ENCODE measurements at places on chromosomes 6 and 20.

GRCh38 chr20:2907519-2907918, 34.2 kb downstream of the PTPRA start:
- DNase-seq, result no peak

DNA sequence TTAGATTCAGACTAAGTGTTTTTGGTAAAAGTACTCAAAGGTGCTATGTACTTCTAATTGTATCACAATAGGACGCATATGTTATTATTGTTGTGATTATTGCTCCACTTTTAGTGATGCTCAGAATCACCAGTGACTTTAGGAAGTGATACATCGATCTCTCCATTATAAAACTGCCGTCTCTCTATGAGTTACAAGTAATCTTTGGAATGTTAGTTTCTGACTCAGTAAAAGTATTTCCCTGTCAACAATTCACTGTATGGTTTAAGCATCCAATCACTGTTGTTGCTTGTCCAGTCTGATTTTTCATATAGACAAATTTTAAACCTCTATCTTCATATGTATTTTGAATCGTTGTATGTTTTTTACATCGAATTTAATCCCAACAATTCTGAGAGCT, 9.4 kb downstream of the DCBLD1 start:
- no peak for DNase-seq

- no peak for DNase-seq
These were observed 209.6 kb downstream of the TFAP2B start for GRCh38 chr6:51028276-51028675.

DNA sequence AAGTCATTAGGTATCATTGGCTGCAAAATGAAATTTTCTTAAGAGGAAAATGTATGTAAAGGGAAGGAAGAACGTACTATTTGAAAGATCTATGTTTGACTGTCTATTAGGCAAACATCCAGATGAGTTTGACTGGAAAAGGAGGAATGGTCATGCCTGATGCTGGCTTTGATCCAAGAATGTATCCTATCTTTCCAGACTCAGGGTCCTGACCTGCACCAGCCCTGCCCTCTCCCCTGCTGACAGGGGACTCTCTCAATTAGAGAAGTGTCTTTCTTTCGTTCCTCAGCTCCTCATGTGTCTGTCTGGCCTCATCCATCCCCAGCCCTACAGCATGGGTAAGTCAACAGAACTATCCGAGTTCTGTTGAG, 21.9 kb upstream of the SH3BGRL2 start:
- DNase-seq, result no peak

- no peak for DNase-seq
These were observed 100.5 kb downstream of the ERMARD start for GRCh38 chr6:169851641-169852503.

- DNase-seq, result no peak
These were observed 50.2 kb downstream of the RREB1 start for GRCh38 chr6:7157752-7158616.

DNA sequence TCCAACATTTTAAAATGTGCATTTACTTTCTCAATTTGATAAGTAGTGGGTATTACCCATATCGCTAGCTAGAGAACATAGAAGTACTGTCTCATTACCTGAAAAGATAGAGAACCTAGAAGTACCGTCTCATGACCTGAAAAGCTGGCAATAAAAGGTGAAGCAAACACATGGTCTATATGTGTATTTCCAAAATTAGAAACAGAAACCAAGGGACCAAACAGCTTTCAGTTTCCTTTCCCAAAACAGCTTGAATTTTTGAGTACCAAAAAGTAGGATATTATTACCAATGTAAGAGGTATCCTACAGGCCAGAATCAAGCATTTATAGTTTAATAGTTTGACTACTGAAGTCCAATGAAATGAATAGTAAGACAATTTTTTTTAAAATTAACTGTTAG, 77.2 kb downstream of the KIF13A start:
- DNase-seq, result no peak

DNA sequence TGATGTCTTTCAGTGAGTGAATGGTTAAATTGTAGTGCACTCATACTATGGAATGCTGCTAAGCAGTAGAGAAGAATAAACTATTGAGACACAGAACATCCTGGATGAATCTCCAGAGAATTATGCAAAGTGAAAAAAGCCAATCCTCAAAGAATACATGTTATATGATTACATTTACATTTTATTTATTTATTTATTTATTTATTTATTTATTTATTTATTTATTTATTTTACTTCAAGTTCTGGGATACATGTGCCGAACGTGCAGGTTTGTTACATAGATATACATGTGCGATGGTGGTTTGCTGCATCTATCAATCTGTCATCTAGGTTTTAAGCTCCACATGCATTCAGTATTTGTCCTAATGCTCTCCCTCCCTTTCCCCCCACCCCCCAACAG, 175.8 kb upstream of the VGLL2 start:
- no peak for DNase-seq

DNA sequence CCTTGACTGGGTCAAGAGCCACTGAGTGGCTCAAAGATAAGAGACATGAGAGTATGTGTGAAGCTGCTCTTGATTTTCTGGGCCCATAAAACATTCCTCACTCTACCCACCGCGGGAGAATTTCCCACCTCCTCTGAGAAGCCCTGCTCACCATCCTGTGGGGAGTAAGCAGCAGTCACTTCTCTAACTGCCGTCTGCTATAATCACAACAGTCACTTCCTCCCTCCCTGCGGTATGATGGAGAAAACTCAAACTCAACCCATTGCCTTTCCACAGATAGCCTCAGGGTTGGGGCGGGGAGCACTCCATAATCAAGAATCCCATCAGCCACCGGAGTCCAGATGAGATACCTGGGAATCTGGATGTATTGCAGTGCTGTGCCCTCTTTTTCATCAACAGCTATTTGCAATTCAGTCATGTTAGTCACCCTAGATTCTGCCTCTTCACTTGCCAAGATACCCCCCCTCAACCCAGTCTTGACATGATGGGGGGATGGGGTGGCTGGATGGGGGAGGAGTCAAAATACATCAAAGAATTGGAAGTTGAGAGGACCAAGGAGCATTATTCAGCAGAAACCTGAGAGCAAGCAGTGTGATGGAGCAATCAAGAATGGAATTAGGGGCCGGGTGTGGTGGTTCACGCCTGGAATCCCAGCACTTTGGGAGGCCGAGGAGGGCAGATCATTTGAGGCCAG, 5.1 kb downstream of the MOCS1 start:
- DNase-seq, result no peak

- DNase-seq, result no peak
These were observed 48.3 kb downstream of the ECT2L start for GRCh38 chr6:138844192-138844591.

DNA sequence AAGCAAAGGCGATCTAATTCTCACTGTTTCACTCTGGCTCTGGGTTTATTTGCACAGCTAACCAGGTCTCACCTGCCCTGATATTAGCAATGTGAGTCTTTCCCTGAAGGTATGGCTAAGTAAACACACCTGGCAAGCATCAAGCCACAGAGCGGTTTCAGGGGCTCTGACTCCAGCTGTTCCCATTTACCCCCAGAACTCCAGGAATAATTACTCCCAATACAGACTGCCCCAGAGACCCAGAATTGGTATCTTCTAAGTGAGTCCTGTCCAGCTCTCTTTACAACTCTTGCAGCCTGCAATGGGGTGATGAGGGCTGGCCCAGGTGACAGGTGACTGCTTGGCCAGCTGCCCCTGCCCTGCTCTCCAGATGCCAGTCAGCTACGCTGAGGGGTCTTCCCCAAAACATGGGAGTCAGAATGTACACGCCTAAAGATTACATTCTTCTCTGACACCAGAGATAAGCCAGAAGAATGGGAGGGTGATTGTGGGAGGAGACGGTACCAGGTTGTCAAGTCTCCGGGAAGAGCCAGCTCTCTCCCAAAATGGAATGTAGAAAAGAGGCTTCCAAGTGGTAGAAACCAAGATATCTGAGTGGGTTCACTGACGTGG, 4.9 kb upstream of the LRRN4 start:
- DNase-seq, result no peak

Data from HCT116 (cell line).